Immature natural killer cell (primary cell): ENCODE measurements at places on chromosomes 1 and 21. TPM values are rescaled to one million over a fixed set of nuclear protein-coding genes. Genes with fewer than 3 reads are reported as not detected.
A peak's percentile ranks its signal among the peaks of the same experiment; 100 is the strongest.

GRCh38 chr1:85200463-85201339 is at the start of gene SYDE2:
TSS of gene SYDE2 (minus strand) at chr1:85201016. CDS start at chr1:85200996, 20 bp downstream.
- peak within 1 kb of the TSS; percentile 59 for H3K27ac ChIP-seq
- no peaks in the 10 kb centered on the region for H3K36me3 ChIP-seq
- peak; percentile 55 for DNase-seq
- peaks cover 17% of the 10 kb centered on the region for H3K27me3 ChIP-seq
- peak within 1 kb of the TSS; percentile 92 for H3K4me3 ChIP-seq

DNA sequence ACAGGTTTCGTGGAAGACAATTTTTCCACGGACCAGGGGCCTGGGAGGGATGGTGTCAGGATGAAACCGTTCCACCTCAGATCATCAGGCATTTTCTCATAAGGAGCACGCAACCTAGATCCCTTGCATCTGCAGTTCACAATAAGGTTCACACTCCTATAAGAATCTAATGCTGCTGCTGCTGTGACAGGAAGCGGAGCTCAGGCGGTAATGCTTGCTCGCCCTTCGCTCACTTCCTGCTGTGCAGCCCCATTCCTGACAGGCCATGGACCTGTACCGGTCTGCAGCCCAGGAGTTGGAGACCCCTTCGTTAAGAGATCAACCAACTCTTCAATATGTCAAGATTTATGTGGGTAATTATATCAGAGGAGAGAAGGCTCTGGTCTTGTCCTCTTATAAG is 3.3 kb upstream of the DHX9 start:
- no peak overlapping the region for H3K4me3 ChIP-seq
- H3K27ac ChIP-seq = no peak overlapping the region
- no peak for DNase-seq
- peaks cover 19% of the 10 kb centered on the region for H3K27me3 ChIP-seq

The COP1 gene
- polyA plus RNA-seq = 37.4 TPM

DNA sequence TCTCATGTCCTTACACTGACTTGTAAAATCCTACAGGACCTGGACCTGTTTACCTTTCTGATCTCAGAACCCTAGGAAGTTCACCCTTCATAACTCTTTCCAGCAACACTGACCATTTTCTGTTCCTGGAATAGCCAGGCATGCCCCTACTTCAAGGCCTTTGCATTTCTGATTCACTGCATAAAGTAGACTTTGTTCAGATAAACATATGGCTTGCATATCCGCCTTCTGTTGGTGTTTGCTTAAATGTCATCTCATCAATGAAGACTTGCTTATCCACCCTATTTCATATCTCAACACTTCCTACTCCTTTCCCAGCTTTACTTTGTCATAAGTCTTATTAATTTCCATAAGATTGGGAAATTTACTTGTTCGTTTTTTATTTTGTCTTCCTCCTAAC is 57.4 kb downstream of the HSPA13 start:
- no peak overlapping the region for H3K27ac ChIP-seq
- no peaks in the 10 kb centered on the region for H3K36me3 ChIP-seq
- no peak overlapping the region for H3K4me3 ChIP-seq
- DNase-seq = no peak

DNA sequence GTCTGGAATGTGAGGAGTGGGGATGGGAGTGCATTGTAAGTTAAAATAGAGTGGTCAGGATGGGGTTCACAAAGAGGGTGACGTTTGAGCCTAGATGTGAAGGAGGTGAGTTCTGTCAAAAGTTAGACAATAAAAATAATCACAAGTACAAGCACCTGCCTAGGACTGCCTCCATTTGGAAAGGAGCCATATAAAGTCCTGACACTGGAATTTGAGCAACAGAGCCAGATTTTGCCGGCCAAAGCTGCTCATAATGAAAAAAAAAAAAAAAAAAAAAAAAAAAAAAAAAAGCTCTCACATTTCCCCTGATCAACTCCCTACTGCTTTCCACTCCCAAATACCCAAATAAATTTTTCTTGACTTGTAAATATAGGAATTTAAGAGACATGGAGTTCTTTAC is 4.1 kb downstream of the PALMD start:
- H3K36me3 ChIP-seq = no peaks in the 10 kb centered on the region
- no peak for DNase-seq
- H3K27ac ChIP-seq = no peak overlapping the region
- H3K4me1 ChIP-seq = no peaks in the 10 kb centered on the region
- no peak overlapping the region for H3K4me3 ChIP-seq
- H3K27me3 ChIP-seq = peaks cover 11% of the 10 kb centered on the region

DNA sequence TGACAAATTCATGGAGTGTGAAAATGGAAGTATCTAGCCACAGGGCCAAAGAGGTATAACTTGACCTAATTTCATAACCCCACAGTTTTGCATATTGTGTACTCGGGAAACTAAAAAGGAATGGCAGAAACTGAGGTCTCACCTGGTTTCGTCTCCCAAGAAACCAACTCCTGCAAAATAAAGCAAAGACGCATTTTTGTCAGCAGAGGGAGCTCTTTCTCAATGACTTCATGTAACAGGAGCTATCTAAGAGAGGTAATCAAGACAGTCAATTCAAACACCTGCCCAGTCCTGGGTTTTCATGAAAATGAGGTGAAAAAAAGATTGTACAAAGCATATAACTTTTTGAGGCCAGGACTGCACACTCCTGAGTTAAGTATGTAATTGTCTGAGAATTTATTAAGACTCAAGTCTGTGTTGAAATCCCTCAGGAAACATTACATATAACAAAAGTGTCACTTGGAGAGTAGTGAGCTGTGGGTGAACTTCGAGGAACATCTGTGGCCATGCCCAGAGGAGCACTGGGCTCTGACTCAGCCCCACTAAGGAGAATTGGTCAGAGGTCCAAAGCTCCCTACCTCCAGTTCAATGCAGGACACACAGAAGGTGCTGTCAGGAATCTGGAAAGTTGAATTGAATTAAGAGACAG is 17.6 kb downstream of the FCRL4 start:
- H3K36me3 ChIP-seq = no peaks in the 10 kb centered on the region
- H3K27ac ChIP-seq = no peak overlapping the region
- peaks cover 2% of the 10 kb centered on the region for H3K27me3 ChIP-seq

The OR2M3 gene
- polyA plus RNA-seq = not detected

- H3K4me3 ChIP-seq = peak overlapping the region; percentile 99
- peak overlapping the region; percentile 91 for H3K27ac ChIP-seq
- no peak for DNase-seq
- H3K4me1 ChIP-seq = peaks cover 89% of the 10 kb centered on the region
These were observed 1.7 kb downstream of the PTP4A2 start for GRCh38 chr1:31936278-31936980.

DNA sequence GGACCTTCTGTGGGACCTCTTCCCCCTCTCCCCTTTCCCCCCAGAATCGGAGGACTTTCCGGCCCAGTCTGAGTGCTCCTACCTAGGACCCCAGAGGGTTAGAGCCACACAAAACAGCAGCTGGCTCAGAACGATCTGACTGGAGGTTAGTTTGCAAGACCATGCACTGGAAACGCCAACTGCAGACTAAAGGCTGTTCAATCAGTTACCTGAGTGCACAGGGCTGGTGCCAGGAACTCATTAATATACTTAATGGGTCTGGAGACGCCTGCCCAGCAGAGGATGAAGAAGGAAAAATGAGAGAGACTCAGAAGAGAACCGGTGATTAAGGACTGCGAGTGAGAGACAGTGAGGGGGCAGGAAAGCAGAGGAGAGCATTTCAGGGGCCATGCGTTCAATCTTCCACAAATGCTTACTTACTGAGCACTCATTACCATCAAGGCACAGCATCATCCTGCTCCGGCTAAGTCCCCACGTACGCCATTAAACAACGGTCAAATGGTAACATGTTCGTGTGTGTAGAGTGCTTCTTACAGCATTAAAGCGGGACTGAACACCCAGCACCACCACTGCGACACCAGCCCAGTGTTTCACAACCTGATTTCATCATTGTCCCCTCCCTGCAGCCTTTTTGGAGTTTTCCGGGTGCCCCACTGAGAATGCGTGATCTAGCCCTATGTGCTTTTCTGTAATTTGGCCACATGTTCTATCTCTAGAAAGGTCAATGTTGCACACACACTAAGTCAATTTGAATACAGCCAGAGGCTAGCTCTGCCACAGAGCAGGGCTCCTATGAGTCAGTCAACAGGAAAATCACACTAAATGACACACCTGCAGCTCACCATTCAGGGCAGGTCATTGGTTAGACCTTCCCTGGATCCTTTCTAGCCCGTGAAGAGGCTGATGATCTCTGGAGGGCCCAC is 7.6 kb downstream of the ENO1 start:
- H3K4me1 ChIP-seq = peaks cover 55% of the 10 kb centered on the region
- no peak for DNase-seq
- H3K27ac ChIP-seq = peak overlapping the region; percentile 57

- no peak for DNase-seq
- H3K4me3 ChIP-seq = no peak overlapping the region
- no peaks in the 10 kb centered on the region for H3K36me3 ChIP-seq
- H3K4me1 ChIP-seq = no peaks in the 10 kb centered on the region
These were observed 296.1 kb downstream of the CTH start for GRCh38 chr1:70707214-70707613.

DNA sequence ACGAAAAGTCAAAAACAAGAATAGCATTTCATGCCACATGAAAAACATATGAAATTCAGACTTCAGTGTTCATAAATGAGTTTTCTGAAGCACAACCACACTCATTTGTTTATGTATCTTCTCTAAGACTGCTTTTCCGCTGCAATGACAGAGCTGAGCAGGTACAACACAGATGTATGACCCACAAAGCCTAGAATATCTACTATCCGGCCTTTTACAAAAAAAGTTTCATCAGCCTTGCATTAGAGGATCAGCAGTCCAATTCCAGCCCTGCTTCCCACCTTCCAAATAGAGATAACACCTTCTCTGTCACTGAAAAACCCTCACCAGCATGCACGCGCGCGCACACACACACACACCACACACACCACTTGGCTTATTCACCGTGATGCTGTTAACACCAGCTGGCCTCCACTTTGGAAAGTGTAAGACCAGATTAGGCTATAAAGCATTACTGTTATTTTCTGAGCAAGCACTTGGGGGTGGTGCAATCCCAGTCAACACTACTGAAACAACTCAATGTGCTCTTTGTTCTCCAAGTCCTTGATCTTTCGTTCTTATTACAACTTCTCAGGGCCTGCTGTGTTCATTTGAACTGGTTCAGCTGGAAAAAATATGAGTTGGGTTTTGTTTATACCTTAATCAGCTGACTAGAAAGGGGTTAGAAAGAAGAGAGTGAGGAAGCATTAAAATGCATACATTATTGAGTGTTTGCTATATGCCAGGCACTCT is 90.0 kb downstream of the GLUL start:
- no peaks in the 10 kb centered on the region for H3K36me3 ChIP-seq
- H3K27ac ChIP-seq = no peak overlapping the region
- H3K4me1 ChIP-seq = no peaks in the 10 kb centered on the region
- peaks cover 7% of the 10 kb centered on the region for H3K27me3 ChIP-seq
- DNase-seq = no peak
- no peak overlapping the region for H3K4me3 ChIP-seq

DNA sequence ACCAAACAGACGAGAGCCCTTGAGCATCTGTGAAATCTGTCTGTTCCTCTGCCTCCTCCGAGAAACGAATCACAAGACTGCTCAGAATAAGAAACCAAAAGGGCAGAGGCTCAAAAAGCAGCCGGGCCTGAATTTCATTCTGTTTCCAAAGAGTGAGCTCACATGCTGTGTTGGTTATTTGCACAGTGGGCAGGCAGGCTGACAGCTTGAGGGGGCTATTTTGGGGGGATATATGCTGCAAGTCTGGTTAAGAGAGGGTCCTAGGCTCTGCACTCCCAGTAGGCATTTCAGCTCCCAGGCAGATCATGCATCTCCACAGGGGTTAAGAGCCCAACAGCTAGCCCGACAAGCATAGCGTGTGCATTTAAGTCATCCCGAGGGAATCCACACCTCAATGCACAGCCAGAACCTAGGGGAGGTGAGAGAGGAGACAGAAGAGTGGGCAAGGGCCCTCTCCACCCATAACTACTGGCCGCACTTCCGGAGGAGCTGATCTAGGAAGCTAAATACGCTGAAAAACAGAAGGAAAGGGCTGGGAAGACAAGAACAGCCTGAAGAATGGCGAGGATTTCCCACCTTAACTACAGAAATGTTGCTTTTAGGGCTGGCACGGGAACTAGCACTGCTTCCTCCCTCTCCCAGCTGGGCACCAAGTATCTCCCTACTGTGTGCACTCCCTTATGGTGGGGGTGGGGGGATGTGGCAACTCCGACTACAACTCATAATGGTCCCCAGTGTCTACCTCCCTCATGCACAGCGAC is 3.7 kb downstream of the PGBD5 start:
- H3K4me1 ChIP-seq = peaks cover 36% of the 10 kb centered on the region
- no peak overlapping the region for H3K4me3 ChIP-seq
- peaks cover 4% of the 10 kb centered on the region for H3K36me3 ChIP-seq
- no peak overlapping the region for H3K27ac ChIP-seq
- peaks cover 35% of the 10 kb centered on the region for H3K27me3 ChIP-seq

The DR1 gene
- polyA plus RNA-seq = 48.0 TPM

DNA sequence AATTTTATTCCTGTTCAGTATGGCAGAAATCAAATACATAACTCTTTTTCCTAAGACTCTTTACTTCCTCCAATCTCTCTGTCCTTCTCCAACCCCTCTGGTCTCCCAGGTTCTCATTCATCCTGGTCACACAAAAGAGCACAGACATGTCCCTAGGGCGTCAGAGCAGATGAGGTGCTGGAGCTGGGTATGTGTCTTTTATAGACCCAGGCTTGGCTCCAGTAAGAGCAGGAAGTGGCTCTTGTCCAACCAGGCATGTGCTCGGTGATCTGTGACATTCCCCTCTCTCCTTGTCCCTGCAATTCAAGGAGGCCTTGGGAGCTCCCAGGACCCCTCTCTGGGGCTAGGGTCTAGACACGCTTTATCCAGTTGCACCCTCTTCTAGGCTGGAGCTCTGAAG is 18.0 kb upstream of the LCE2D start:
- H3K36me3 ChIP-seq = no peaks in the 10 kb centered on the region
- no peaks in the 10 kb centered on the region for H3K4me1 ChIP-seq
- H3K27me3 ChIP-seq = no peaks in the 10 kb centered on the region

DNA sequence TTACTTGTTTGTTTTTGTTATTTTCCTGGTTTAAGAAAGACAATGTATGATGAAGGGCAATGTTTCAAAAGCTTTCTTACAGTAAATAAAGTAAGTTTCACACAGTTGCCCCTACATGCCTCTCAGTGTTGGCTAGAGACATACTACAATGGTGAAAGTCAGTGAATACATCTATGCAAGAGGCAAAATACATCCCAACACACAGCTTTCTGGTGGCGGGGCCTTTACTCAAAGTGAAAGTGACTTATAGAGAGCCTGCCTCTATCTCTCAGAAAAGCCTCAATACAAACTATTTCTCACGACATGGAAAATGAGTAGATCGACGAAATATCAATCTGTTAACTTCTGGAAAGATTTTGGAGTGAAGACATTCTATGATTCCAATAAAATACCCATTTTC is 122.3 kb downstream of the SLC30A10 start:
- H3K27ac ChIP-seq = no peak overlapping the region
- H3K36me3 ChIP-seq = no peaks in the 10 kb centered on the region
- no peak overlapping the region for H3K4me3 ChIP-seq
